Hepatocyte (in vitro differentiated cells): ENCODE measurements at places on chromosomes 4 and X. TPM values are rescaled to one million over a fixed set of nuclear protein-coding genes. Genes with fewer than 3 reads are reported as not detected.

Gene SYTL5
- total RNA-seq = 7.3 and 8.0 TPM in 2 replicates

Gene MEPE
- total RNA-seq = 0.07 TPM in 1 of 2 replicates, not detected in the other

Gene UCHL1
- 156 and 158 TPM in 2 replicates for total RNA-seq

Gene CD38
- total RNA-seq = 0.13 and 0.84 TPM in 2 replicates

Gene CFAP99
- 0.04 TPM in 1 of 2 replicates, not detected in the other for total RNA-seq

Gene SSX4B
- not detected in 2 replicates for total RNA-seq

Gene UGT2A3
- 112 and 126 TPM in 2 replicates for total RNA-seq

Gene MAGEE2
- total RNA-seq = not detected in 2 replicates

Gene GPR173
- total RNA-seq = 2.2 and 3.4 TPM in 2 replicates

Gene ARHGAP24
- 20.3 and 29.6 TPM in 2 replicates for total RNA-seq

Gene SMAD1
- 21.2 and 24.1 TPM in 2 replicates for total RNA-seq

- no peak for DNase-seq
- peaks cover 4% of the 10 kb centered on the region for H3K4me1 ChIP-seq
- no peaks in the 10 kb centered on the region for H3K36me3 ChIP-seq
- H3K4me3 ChIP-seq = no peak overlapping the region
- no peak overlapping the region for H3K27ac ChIP-seq
Observed at GRCh38 chr4:138832563-138832962, 183.0 kb upstream of the NOCT start.

DNA sequence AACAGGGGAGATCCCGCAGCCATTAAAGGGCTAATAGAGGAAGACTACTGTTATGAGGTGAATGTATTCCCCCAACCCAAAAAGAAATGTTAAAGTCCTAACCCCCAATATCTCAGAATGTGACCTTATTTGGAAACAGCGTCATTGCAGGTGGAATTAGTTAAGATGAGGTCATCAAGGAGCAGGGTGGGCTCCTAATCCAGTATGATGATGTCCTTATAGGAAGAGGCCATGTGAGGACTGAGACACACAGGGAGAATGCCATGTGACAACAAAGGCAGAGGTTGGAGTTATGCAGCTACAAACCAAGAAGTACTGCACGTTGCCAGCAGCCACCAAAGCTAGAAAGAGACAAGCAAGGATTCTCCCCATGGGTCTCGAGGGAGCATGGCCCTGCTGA lies 14.3 kb downstream of the SPP1 start:
- H3K4me3 ChIP-seq = no peak overlapping the region
- no peak for DNase-seq
- H3K27me3 ChIP-seq = no peaks in the 10 kb centered on the region
- H3K27ac ChIP-seq = no peak overlapping the region
- no peaks in the 10 kb centered on the region for H3K4me1 ChIP-seq

- H3K36me3 ChIP-seq = no peaks in the 10 kb centered on the region
- H3K4me3 ChIP-seq = no peak overlapping the region
- H3K27me3 ChIP-seq = no peaks in the 10 kb centered on the region
Observed at GRCh38 chrX:8433109-8434062, 31.2 kb upstream of the VCX3B start.

GRCh38 chr4:79258614-79259176 lies 67.2 kb downstream of the NAA11 start:
- no peaks in the 10 kb centered on the region for H3K4me1 ChIP-seq
- no peak overlapping the region for H3K27ac ChIP-seq
- no peaks in the 10 kb centered on the region for H3K36me3 ChIP-seq
- no peaks in the 10 kb centered on the region for H3K27me3 ChIP-seq

DNA sequence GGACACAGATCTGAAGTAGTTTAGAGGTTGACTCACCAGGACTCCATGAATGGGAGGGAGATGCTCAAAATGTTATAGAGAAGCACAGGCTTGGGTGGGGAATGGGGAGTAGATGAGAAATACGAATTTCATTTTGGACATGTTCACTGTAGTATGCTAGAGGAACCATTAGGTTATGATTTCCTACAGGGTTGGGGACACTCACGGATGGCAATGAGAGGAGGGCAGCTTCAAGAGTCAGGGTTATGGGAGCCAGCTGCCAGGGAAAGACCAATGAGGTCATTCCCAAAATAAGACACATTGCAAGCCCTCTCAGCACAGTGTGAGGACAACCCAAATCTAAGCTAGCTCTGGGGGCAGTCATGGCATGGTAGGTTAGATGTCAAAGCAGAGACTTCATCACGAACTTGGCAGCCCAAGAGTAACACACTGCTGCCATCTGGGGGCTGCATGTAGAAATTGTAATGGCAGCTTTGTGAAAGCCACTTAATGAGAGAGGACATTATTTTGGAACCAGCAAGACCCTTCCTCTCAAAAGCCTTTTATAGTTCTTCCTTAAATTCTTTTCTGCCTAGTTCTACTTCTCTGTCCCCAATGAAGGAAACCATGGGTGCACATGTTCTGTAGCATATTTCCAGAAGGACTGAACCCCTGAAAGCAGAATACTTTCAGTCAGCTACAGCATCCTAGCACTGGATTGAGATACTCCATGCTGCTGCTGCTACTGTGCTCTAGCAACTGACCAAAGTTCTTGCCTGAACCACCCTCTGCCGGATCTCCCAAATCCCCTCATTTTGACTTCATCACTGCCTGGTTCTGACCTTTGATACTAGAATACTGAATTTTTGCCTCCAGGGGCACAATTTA lies 16.2 kb upstream of the ZCCHC12 start:
- DNase-seq = peak; percentile 48
- no peak overlapping the region for H3K27ac ChIP-seq
- no peaks in the 10 kb centered on the region for H3K4me1 ChIP-seq
- H3K36me3 ChIP-seq = no peaks in the 10 kb centered on the region
- H3K4me3 ChIP-seq = no peak overlapping the region

DNA sequence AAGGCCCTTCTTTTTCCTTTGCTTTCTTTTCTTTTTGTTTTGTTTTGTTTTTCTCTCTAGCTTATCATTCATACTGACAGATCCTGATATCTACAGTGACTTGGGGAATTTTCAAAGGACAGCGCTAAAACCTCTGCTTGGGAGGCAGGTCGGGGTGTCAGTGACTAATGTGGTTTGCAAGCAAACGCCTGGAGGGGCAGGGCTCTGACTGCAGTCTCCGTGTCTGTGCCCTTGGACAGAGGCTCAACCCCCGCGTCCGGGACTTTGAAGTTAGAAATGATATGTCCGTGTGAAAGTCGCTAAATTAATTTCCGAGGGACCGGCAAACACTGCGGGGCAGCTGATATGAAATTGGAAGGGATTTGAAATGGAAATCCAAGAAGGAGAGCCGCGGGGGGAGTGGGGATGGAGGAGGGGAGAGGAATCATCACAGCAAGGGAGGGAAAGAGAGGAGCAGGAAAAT lies 312.4 kb downstream of the DHRSX start:
- DNase-seq = peak; percentile 22
- no peaks in the 10 kb centered on the region for H3K4me1 ChIP-seq
- H3K36me3 ChIP-seq = no peaks in the 10 kb centered on the region
- no peak overlapping the region for H3K4me3 ChIP-seq
- no peaks in the 10 kb centered on the region for H3K27me3 ChIP-seq
- no peak overlapping the region for H3K27ac ChIP-seq

DNA sequence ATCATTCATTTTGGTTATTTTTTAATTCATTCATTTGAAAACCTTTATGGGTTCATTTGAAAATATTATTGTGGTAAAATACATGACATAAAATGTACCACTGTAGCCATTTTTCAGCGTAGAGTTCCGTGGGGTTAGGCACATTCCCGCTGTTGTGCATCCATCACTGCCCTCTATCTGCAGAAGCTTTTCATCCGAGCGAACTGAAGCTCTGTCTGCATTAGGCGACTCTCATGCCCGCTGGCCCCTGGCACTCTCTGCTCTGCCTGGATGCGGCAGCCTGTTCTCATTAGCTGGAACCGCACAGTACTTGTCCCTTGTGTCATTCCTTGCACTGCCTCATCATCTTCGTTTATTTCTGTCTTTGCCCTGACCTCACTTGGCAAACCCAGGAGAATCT lies 17.5 kb downstream of the CFAP99 start:
- no peaks in the 10 kb centered on the region for H3K4me1 ChIP-seq
- no peak overlapping the region for H3K4me3 ChIP-seq
- no peak for DNase-seq
- H3K36me3 ChIP-seq = no peaks in the 10 kb centered on the region
- H3K27me3 ChIP-seq = no peaks in the 10 kb centered on the region
- no peak overlapping the region for H3K27ac ChIP-seq

DNA sequence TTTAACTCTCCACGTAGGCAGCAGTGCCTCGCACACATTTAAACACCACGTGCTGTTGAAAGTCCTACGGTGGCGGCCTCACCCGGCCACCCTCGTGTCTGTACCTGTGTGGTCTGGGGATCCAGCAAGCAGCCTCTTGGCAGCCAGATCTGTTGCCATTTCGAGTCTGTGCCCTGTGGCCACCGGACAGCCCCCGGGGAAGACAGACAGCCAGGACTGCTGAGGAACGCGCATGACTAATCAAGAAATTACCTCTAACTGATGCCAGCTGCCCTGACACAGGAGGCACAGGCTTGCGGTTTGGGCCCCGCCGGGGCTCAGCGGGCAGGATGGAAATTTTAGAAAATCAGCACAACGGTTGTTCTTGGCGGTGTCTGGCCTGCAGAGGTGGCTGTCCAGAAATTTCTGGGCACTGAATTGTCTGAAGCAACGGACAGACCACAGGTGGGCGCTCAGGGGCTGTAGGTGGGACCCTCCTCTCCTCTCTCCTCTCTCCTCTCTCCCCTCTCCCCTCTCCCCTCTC lies 15.6 kb upstream of the ASMTL start:
- H3K27ac ChIP-seq = no peak overlapping the region
- H3K4me1 ChIP-seq = no peaks in the 10 kb centered on the region
- DNase-seq = no peak
- H3K4me3 ChIP-seq = no peak overlapping the region

- no peaks in the 10 kb centered on the region for H3K36me3 ChIP-seq
- no peaks in the 10 kb centered on the region for H3K27me3 ChIP-seq
- peak; percentile 86 for DNase-seq
- peak overlapping the region; percentile 25 for H3K27ac ChIP-seq
- H3K4me1 ChIP-seq = no peaks in the 10 kb centered on the region
Observed at GRCh38 chr4:152045807-152046571, 285.2 kb upstream of the GATB start.

GRCh38 chr4:16034010-16034748 lies 49.6 kb downstream of the PROM1 start:
- H3K4me1 ChIP-seq = peaks cover 21% of the 10 kb centered on the region
- H3K27me3 ChIP-seq = no peaks in the 10 kb centered on the region
- H3K27ac ChIP-seq = peak overlapping the region; percentile 1
- no peaks in the 10 kb centered on the region for H3K36me3 ChIP-seq
- no peak overlapping the region for H3K4me3 ChIP-seq

- H3K36me3 ChIP-seq = no peaks in the 10 kb centered on the region
- H3K4me3 ChIP-seq = no peak overlapping the region
- no peaks in the 10 kb centered on the region for H3K4me1 ChIP-seq
- no peak overlapping the region for H3K27ac ChIP-seq
Observed at GRCh38 chrX:119190831-119191230, 45.3 kb upstream of the PGRMC1 start.

DNA sequence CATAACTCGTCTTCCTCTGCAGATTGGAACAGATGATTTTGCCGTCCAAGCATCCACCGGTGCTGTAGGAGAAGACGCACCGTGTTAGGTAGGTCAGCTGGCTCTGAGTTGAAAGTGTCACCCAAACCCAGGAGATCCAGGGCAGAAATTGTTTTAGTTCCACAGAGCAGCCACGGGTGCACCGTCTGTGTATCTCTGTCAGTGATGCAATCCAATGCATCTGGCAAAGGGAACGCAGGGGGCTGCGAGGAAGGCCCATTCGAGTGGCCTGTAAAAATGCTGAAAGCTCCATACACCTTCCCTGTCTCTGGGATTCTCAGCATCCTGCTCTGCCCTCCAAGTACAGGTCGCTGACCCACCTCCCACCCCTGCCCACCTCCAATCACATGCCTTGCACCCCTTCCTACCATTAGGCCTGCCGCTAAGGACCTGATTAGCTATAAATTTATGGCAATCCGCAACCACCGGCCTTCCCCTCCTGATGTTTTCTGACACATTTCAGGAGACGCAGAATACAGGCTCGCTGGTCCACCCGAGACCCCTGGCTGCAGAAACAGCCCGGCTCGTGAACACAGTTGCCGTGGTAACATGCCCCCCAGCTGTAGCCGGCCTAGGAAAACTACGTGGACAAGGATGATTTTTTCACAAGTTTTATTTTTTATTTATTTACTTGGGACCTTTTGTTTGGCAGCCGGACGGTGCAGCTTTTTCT lies 39.7 kb upstream of the SHOX start:
- no peak overlapping the region for H3K4me3 ChIP-seq
- DNase-seq = no peak
- H3K4me1 ChIP-seq = no peaks in the 10 kb centered on the region
- H3K36me3 ChIP-seq = no peaks in the 10 kb centered on the region
- no peak overlapping the region for H3K27ac ChIP-seq
- no peaks in the 10 kb centered on the region for H3K27me3 ChIP-seq

DNA sequence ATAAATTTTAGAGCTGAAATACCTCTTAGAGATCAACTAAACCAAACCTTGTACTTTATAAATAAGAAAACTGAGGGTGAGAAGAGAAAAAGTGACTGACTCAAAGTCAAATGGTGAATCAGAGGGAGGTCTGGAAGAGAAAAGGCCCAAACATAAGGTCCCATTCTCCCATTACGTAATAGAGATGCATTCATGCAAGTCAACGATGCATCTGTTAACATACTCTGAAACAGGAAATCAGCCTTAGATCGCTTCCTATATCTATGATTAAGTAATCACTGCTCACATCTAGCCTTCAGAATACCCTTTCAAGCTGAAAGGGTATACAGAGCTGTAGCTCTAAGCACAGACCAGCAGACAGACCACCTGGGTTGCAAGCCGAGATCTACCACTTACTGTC lies 6.5 kb downstream of the RNF150 start:
- DNase-seq = no peak
- no peak overlapping the region for H3K4me3 ChIP-seq
- H3K36me3 ChIP-seq = no peaks in the 10 kb centered on the region
- H3K4me1 ChIP-seq = no peaks in the 10 kb centered on the region
- H3K27me3 ChIP-seq = peaks cover 32% of the 10 kb centered on the region

DNA sequence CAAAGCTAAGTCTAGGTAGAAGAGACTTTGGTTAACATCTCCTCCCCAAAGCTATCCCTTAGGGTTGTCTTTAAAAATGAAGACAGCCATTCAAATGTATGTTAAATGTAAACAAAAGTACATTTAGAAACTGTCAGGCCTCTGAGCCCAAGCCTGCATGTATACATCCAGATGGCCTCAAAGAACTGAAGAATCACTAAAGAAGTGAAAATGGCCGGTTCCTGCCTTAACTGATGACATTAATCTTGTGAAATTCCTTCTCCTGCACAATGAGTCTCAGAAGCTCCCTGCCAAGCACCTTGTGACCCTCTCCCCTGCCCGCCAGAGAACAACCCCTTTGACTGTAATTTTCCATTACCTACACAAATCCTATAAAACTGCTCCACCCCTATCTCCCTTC lies 377.9 kb downstream of the FAM133A start:
- no peaks in the 10 kb centered on the region for H3K27me3 ChIP-seq
- no peaks in the 10 kb centered on the region for H3K36me3 ChIP-seq
- H3K4me1 ChIP-seq = peaks cover 10% of the 10 kb centered on the region
- H3K27ac ChIP-seq = peak overlapping the region; percentile 65
- no peak overlapping the region for H3K4me3 ChIP-seq

DNA sequence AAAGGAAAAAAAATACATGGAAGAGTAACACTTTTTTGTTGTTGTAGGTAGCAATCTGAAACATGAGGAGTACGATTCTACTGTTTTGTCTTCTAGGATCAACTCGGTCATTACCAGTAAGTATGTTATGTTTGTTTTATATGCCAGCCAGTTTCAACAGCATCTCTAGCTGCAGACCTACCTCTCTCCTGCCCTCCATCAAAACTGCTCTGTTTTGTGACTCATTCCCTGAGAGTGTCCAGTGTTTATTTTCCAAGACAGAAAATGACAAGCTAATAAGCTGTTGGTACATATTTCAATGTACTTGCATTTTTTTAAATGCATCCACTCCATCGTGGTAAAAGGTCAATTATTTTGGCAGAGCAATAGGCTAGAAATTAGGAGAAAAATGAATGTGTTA lies 347 bp downstream of the AMTN start:
- DNase-seq = no peak
- no peaks in the 10 kb centered on the region for H3K36me3 ChIP-seq
- no peak overlapping the region for H3K4me3 ChIP-seq
- no peaks in the 10 kb centered on the region for H3K4me1 ChIP-seq
- H3K27ac ChIP-seq = no peak overlapping the region
